ENCODE measurements at places on chromosomes 7 and 10. TPM values are rescaled to one million over a fixed set of nuclear protein-coding genes. Genes with fewer than 3 reads are reported as not detected.

DNA sequence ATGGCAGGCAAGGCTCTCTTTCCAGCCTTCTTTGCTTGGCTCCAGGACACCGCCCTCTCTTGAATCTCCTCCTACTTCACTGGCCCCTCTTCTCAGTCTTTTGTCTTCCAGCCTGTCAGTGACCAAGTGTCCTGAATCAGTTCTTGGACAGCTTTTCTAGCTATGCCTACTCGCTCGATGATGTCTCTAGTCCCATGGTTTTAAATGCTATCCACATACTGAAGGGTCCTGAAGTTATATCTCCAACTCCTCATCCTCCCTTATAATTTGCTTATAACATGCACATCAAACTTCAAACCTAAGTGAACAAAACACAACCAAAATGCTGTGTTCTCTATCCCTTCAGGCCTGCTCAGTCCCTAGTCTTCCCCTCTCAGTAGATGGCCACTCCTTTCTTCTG lies 5.0 kb upstream of the GOLGA7B start:
- H3K36me3 ChIP-seq: no peaks in the 10 kb centered on the region
- no peak overlapping the region for H3K27ac ChIP-seq
- DNase-seq: no peak

Gene ANKRD1
- 168 TPM for total RNA-seq

DNA sequence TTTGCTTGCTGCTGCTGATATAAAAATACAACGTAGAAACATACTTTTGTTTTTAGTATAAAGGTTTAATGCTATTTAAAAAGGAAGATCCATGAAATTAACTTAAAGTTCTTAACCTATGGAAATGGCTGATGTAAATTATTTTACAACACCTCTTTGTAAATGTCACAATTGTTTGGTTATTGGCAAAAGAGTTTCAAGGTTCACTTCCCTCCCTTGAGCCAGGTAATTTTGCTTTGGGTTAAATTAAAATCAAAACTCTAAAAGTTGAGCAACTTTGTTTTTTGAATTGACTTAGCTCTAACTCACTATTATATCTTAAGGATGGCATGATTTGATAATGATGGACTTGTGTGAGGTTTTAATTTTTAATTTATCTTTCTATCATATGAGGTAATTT lies 39.2 kb upstream of the CYP2C18 start:
- H3K36me3 ChIP-seq: no peaks in the 10 kb centered on the region
- no peak overlapping the region for H3K27ac ChIP-seq
- DNase-seq: no peak
- no peak overlapping the region for H3K4me3 ChIP-seq

- peak overlapping the region; percentile 83 for H3K4me3 ChIP-seq
- H3K27me3 ChIP-seq: no peaks in the 10 kb centered on the region
- no peaks in the 10 kb centered on the region for H3K36me3 ChIP-seq
- peak; percentile 74 for DNase-seq
- peaks cover 35% of the 10 kb centered on the region for H3K4me1 ChIP-seq
These were observed 82.6 kb upstream of the PRKG1 start for GRCh38 chr10:50991456-50992355.

GRCh38 chr7:44489955-44490350 lies 505 bp downstream of the NUDCD3 start:
- H3K36me3 ChIP-seq: no peaks in the 10 kb centered on the region
- peak overlapping the region; percentile 86 for H3K4me3 ChIP-seq
- DNase-seq: no peak
- peaks cover 46% of the 10 kb centered on the region for H3K4me1 ChIP-seq

Gene OPALIN
- total RNA-seq: not detected

Gene R3HCC1L
- 10.8 TPM for total RNA-seq

DNA sequence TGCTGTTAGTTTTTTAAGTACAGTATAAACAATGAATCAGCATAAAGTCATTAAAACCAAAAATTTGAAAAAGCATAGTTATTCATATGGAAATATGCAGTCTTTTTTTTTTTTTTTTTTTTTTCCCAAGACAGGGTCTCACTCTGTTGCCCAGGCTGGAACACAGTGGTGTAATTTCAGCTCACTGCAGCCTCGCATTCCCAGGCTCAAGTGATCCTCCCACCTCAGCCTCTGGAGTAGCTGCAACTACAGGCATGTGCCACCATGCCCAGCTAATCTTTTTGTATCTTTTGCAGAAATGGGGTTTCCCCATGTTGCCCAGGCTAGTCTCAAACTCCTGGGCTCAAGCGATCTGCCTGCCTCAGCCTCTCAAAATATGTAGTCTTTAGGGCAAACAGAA lies 182.0 kb downstream of the SEMA3E start:
- no peaks in the 10 kb centered on the region for H3K4me1 ChIP-seq
- no peak overlapping the region for H3K4me3 ChIP-seq
- no peaks in the 10 kb centered on the region for H3K27me3 ChIP-seq
- no peak overlapping the region for H3K27ac ChIP-seq
- no peak for DNase-seq

DNA sequence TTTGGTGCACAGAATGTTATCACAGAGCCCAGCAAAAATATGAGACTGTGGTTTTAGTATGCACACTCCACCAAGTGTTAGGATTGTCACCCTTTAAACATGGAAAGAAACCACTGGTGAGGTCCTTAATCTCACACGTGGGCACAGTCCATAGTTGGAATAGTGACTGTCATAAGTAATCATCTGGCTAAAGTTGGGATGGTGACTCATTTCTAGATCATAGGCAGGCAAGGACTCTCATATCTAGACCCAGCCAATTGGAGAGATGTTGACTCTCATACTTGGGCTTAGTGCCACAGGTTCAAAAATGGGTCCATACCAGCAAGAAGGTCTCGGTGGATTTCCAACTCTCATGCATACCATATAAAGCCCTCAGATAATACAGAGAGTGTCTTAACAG lies 39.6 kb upstream of the ZNF680 start:
- no peaks in the 10 kb centered on the region for H3K4me1 ChIP-seq
- H3K27me3 ChIP-seq: no peaks in the 10 kb centered on the region
- no peak overlapping the region for H3K4me3 ChIP-seq
- H3K27ac ChIP-seq: no peak overlapping the region
- no peak for DNase-seq
- no peaks in the 10 kb centered on the region for H3K36me3 ChIP-seq

GRCh38 chr10:119221666-119222065 lies 14.3 kb downstream of the GRK5 start:
- H3K27ac ChIP-seq: peak overlapping the region; percentile 74
- peaks cover 18% of the 10 kb centered on the region for H3K4me1 ChIP-seq
- H3K36me3 ChIP-seq: no peaks in the 10 kb centered on the region
- no peaks in the 10 kb centered on the region for H3K27me3 ChIP-seq
- DNase-seq: no peak
- H3K4me3 ChIP-seq: no peak overlapping the region

Gene CYP26C1
- total RNA-seq: not detected

DNA sequence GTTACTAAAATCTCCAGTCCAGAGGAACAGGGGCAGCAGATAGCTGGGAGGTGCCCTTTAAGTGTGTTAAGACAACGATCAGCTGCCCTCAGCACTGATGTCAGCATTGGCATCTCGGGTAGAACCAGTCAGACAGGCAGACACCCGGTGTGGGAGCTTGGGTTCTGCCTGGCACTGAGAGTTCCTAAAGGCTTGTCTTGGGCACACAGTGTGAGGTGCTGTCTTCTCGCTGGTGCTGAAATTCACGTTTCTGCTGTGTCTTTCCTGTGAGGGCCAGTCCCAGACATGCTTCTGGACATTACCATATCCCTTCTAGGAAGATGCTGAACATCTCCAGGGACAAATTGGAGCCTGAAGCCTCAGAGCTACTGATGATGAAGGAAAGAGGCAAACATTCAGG lies 156.2 kb downstream of the DNAJB6 start:
- no peaks in the 10 kb centered on the region for H3K27me3 ChIP-seq
- no peak overlapping the region for H3K4me3 ChIP-seq
- no peak for DNase-seq
- no peaks in the 10 kb centered on the region for H3K36me3 ChIP-seq
- no peak overlapping the region for H3K27ac ChIP-seq

Gene AMPH
- total RNA-seq: 8.3 TPM

DNA sequence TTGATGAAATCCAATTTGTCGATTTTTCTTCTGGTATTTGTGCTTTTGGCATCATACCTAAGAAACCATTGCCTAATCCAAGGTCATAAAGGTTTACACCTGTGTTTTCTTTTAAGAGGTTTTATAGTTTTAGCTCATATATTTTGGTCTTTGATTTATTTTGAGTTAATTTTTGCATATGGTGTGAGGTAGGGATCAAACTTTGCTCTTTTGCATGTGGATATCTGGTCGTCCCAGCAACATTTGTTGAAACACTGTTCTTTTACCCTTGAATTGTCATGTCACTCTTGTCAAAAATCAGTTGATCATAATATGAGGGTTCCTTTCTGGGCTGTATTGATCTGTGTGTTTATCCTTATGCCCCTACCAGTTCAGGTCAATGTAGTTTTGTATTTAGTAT lies 232.5 kb upstream of the SH2B2 start:
- no peak overlapping the region for H3K4me3 ChIP-seq
- no peaks in the 10 kb centered on the region for H3K36me3 ChIP-seq
- DNase-seq: no peak
- no peaks in the 10 kb centered on the region for H3K27me3 ChIP-seq
- no peak overlapping the region for H3K27ac ChIP-seq

DNA sequence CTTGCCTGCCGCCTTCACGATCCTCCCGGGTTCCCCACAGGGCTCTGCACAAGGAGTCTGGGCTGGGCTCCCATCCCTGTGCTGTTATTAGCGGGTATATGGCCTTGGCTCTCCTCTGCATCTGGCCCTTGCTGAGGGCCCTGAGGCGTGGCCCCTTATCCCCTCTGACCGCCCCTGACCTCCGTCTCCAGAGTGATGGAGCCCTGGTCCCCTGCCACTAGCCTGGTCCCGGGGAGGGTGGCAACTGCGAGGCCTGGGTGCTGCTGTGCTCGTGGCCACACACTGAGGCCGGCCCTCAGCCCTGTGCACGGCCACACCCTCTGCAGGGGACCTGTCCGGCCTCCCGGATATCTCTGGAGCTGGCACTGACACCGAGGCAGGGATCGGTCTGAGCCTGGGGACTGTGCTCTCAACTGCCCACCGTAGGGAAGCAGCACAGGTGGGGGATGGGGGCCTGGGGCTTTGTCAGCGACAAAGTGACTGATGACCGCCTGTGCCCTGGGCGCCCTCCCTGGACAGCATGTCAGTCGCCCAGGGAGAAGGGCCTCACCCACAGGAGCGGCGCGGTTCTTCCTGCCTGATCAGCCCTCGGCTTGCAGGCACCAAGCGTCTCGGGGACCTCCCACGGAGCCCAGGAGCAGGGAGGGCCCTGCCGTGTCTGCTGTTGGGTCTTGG lies 72.4 kb downstream of the NKX6-2 start:
- no peaks in the 10 kb centered on the region for H3K27me3 ChIP-seq
- DNase-seq: no peak
- H3K27ac ChIP-seq: no peak overlapping the region

Gene GIMAP5
- total RNA-seq: 16.9 TPM

- DNase-seq: no peak
- H3K27me3 ChIP-seq: no peaks in the 10 kb centered on the region
- peaks cover 41% of the 10 kb centered on the region for H3K36me3 ChIP-seq
- H3K4me3 ChIP-seq: no peak overlapping the region
- no peaks in the 10 kb centered on the region for H3K4me1 ChIP-seq
These were observed 198.2 kb downstream of the TCF7L2 start for GRCh38 chr10:113148071-113148825.

- DNase-seq: no peak
- no peaks in the 10 kb centered on the region for H3K27me3 ChIP-seq
- no peak overlapping the region for H3K4me3 ChIP-seq
- H3K36me3 ChIP-seq: no peaks in the 10 kb centered on the region
- no peak overlapping the region for H3K27ac ChIP-seq
These were observed 208.8 kb downstream of the STK31 start for GRCh38 chr7:23918856-23919255.

DNA sequence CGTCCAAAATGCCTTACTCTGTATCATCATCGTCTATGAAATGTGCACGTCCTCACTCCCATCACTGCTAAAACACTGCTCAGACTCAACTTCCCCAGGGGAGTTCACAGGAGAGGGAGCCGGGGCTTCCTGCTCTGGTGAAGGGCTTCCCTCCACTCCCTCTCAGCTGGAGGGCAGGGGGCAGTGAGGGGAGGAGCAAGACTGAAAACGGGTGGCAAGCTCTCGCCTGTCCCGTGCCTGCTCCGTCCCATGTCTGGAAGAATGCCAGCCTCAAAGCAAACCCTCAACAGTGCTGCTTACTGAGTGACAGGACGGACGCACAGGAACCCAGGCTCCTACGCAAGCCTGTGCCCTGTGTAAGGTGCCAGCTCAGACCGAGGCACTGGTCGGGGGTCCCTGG lies 25.1 kb downstream of the PRKAG2 start:
- no peak overlapping the region for H3K27ac ChIP-seq
- no peaks in the 10 kb centered on the region for H3K4me1 ChIP-seq
- no peak overlapping the region for H3K4me3 ChIP-seq
- DNase-seq: no peak
- H3K36me3 ChIP-seq: no peaks in the 10 kb centered on the region

DNA sequence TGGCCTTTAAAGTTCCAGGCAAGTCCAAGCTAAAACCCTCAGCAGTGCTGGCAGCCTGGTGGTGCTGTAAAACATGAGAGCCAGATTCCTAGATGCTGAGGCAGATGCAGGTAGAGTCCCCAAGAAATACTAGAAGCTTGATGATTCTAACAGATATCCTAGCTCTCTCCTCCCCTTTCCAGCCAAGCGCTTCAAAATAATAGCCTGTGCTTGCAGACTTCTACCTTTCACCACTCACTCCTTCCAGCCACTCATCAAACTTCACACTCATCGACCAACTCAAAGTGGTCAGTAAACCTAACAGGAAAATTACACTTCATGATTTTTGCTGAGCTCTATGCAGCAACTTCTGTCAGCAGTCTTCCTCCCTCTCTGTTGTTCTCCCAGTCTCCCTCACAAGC lies 50.2 kb downstream of the LMBR1 start:
- H3K36me3 ChIP-seq: no peaks in the 10 kb centered on the region
- H3K27ac ChIP-seq: no peak overlapping the region
- no peak for DNase-seq
- H3K4me3 ChIP-seq: no peak overlapping the region

DNA sequence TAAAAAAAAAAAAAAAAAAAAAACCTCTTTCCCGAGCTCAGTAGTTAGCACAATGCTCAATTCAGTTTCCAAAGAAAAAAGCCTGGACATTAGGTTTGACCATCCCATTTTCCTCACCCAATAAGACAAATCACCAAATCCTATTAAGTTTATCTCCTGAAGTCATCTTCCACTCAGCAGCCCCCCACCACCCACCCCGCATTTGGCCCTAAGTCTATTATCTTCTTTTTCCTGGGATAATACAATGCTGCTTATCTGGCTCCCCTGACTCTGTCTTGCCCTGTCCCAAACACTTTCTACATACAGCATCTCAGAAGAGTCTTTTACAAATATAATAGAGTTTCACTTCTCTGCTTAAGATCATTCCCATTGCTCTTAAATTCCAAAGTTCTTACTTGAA lies 17.8 kb upstream of the LMOD2 start:
- no peaks in the 10 kb centered on the region for H3K27me3 ChIP-seq
- peaks cover 65% of the 10 kb centered on the region for H3K4me1 ChIP-seq
- no peak for DNase-seq
- no peak overlapping the region for H3K4me3 ChIP-seq
- peak overlapping the region; percentile 79 for H3K27ac ChIP-seq

- no peak overlapping the region for H3K27ac ChIP-seq
- peaks cover 28% of the 10 kb centered on the region for H3K4me1 ChIP-seq
- DNase-seq: no peak
- no peaks in the 10 kb centered on the region for H3K27me3 ChIP-seq
- no peak overlapping the region for H3K4me3 ChIP-seq
These were observed 18.1 kb downstream of the ADRB1 start for GRCh38 chr10:114061789-114062188.

Gene PON1
- total RNA-seq: not detected

GRCh38 chr7:63065684-63066083 lies 933.0 kb upstream of the ZNF722 start:
- H3K27me3 ChIP-seq: no peaks in the 10 kb centered on the region
- no peaks in the 10 kb centered on the region for H3K36me3 ChIP-seq
- no peaks in the 10 kb centered on the region for H3K4me1 ChIP-seq
- no peak overlapping the region for H3K4me3 ChIP-seq
- no peak overlapping the region for H3K27ac ChIP-seq
